Left lung (tissue), 14 donors: ENCODE measurements at places on chromosomes 5 and 9. TPM values are rescaled to one million over a fixed set of nuclear protein-coding genes. Genes with fewer than 3 reads are reported as not detected.

- H3K36me3 ChIP-seq = no peaks in the 10 kb centered on the region
- no peak for DNase-seq
- H3K27ac ChIP-seq = peak overlapping the region; percentile 34
- peaks cover 14% of the 10 kb centered on the region for H3K4me1 ChIP-seq
Observed at GRCh38 chr5:168364151-168364661, 72.8 kb downstream of the WWC1 start.

Gene UBE2B
- total RNA-seq = 102 TPM

Gene PDE8B
- 3.6 TPM for total RNA-seq

Gene CDK7
- total RNA-seq = 15.9 TPM

DNA sequence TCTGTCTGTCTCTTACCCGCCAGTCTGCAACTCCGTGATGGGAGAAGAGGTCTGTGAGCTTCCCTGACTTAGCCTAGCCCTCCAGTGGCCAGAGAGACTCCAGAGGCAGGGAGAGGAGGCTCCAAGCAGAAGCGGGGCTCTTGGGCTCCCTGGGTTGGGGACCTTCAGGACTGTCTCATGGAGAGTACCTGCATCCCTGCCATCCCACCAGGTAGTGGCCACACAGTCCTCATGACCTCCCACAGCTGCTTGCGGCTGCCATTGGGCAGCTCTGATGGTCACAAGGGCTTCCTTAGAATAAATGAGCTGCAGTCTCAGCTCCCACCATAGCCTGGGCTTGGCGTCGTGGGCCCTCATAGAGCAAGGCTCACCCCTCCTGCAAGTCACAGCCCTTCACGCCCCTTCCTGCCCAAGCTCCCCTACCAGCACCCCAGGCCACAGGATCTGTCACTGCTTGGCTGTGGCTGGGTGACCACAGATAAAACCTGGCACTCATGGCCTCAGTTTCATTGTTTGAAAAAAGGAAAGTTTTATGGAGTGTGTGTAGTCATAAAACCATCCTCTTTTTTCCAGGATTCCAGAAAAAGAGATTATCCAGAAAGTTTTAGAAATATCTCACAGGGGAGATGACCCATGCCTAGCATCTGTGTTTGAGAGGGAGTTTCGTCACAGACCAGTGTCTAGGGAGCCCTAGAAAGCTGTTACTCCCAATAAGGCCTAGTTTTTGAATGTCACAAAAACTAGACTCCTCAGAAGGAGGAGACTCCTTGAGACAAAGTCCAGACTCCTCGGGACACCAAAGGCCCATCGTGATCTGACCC is 48.4 kb downstream of the PPARGC1B start:
- no peak for DNase-seq
- H3K4me3 ChIP-seq = no peak overlapping the region
- no peaks in the 10 kb centered on the region for H3K27me3 ChIP-seq
- no peaks in the 10 kb centered on the region for H3K36me3 ChIP-seq

Gene AJM1
- total RNA-seq = 2.6 TPM

GRCh38 chr5:59367791-59368394 is 525.6 kb downstream of the PDE4D start:
- no peak overlapping the region for H3K4me3 ChIP-seq
- H3K36me3 ChIP-seq = no peaks in the 10 kb centered on the region
- no peaks in the 10 kb centered on the region for H3K4me1 ChIP-seq
- H3K27ac ChIP-seq = no peak overlapping the region
- no peaks in the 10 kb centered on the region for H3K27me3 ChIP-seq

GRCh38 chr5:139458580-139459407 is 3.7 kb downstream of the ECSCR start:
- DNase-seq = no peak
- H3K4me3 ChIP-seq = peak overlapping the region; percentile 19
- peak overlapping the region; percentile 53 for H3K27ac ChIP-seq
- H3K27me3 ChIP-seq = no peaks in the 10 kb centered on the region

Gene PCDHA5
- 0.37 TPM for total RNA-seq

DNA sequence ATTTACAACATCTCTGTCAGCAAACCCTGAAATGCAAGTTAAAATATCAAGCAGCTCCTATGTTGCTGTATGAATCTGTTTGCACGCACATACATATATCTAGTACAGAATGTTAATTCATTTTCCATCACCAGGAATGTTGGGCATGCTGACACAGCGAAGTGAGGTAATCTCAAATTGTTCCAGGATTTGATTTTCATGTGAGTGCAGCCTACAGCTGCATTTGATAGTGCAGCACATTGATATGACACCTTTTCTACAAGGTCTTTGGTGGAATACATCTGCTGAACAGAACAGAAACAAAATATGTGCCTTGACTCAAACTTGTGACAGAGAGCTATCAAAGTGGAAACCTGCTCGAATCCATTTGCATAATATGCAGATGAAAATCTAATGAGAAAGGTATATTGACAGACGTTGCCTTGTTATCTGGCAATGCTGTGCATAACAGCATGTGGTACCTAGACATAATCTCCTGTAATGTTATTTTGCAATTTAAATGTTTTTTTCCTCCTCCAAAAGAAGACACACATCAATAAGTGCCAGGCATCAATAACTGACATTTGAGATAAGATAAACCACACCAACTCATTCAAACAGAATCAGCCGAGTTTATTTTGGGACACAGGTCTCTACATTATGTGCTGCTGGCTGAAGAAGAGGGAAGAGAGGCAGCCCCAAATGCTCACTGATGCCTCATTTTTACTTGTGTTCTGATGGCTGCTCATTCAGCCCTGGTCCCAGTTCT is 512.2 kb downstream of the ZNF608 start:
- no peaks in the 10 kb centered on the region for H3K27me3 ChIP-seq
- H3K4me1 ChIP-seq = no peaks in the 10 kb centered on the region
- DNase-seq = no peak
- no peaks in the 10 kb centered on the region for H3K36me3 ChIP-seq

- no peak for DNase-seq
- H3K36me3 ChIP-seq = no peaks in the 10 kb centered on the region
Observed at GRCh38 chr9:976258-976942, at the start of gene DMRT3. Gene DMRT3 (plus strand): TSS chr9:976655. CDS start chr9:977002, 347 bp downstream.

GRCh38 chr5:68032216-68032762 is 183.3 kb upstream of the PIK3R1 start:
- H3K27ac ChIP-seq = no peak overlapping the region
- no peak overlapping the region for H3K4me3 ChIP-seq
- H3K36me3 ChIP-seq = no peaks in the 10 kb centered on the region
- no peak for DNase-seq

- H3K36me3 ChIP-seq = no peaks in the 10 kb centered on the region
- H3K27ac ChIP-seq = no peak overlapping the region
- H3K4me3 ChIP-seq = no peak overlapping the region
- no peaks in the 10 kb centered on the region for H3K4me1 ChIP-seq
Observed at GRCh38 chr5:8234179-8234770, 365.3 kb downstream of the MTRR start.
